ENCODE measurements at places on chromosomes 5 and 9.
A peak's percentile ranks its signal among the peaks of the same experiment; 100 is the strongest.

- DNase-seq: no peak
Observed at GRCh38 chr5:140694276-140694675, 3.0 kb downstream of the HARS2 start.

DNA sequence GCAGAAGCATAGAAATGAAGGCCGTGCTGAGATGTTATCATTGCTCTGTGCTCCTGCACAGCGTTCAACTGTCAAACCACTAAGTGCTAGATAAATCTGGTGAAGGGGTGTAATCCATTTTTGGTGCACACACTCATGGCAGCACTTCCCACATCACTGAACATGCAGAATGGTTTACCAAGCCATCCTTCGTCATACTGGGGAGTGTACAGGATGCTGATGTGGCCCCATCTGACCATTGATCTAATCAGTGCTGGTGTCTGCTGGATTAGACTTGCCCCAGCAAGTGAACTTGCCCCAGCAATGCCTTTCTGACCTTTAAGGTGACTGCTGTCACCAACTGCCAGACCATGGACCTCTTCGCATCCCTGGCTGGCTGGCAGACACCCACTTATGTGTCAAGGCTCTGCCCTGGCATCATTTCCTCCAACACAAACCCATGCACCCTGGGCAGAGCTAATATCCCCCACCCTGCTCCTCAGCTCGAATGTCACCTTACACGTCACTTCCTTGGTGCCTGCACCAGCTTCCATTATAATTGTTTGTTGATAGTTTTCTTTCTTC is 4.2 kb upstream of the SEMA4D start:
- DNase-seq: no peak

DNA sequence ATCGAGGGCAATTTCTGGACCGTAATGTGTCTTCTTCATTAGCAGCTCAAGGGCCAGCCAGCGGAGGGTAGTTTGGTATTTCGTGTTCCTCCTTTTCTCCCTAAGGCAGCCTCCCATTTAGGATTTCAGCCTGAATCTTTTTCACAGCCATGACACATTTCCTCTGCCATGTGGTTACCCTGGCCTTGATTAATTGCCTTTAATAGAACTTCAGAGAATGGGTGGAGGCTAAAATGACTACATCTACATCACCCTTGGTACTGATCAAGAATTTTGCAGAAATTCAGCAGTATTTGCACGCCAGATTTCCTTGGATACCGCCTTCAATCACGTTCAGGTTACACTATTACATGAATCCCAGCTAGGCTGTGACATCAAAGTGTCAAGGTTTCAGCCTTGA is 58.0 kb downstream of the ADAMTS16 start:
- no peak for DNase-seq

DNA sequence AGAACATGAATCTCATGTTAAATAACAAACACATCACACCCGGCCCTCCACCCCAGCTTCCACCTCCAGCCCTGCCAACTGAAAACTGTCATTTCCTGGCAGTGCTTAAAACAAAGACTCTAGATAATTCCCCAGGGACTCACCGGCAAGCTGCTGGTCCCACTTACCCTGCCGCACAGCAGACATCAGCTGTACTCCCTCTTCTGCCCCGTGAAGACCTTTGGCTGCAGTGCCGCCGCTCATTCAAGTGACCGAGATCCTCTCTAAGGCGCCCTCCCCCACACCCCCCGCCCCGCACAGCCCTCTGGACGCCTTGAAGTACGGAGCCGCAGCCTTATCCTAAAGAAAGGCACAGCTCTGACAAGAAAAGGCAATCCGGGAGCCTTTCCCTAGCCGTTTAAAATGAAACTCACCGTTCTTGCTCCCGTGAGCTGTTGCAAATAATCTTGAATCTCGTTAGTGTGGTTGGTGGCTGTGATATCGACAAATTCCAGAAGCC is 434 bp downstream of the GLRX start:
- DNase-seq: no peak

DNA sequence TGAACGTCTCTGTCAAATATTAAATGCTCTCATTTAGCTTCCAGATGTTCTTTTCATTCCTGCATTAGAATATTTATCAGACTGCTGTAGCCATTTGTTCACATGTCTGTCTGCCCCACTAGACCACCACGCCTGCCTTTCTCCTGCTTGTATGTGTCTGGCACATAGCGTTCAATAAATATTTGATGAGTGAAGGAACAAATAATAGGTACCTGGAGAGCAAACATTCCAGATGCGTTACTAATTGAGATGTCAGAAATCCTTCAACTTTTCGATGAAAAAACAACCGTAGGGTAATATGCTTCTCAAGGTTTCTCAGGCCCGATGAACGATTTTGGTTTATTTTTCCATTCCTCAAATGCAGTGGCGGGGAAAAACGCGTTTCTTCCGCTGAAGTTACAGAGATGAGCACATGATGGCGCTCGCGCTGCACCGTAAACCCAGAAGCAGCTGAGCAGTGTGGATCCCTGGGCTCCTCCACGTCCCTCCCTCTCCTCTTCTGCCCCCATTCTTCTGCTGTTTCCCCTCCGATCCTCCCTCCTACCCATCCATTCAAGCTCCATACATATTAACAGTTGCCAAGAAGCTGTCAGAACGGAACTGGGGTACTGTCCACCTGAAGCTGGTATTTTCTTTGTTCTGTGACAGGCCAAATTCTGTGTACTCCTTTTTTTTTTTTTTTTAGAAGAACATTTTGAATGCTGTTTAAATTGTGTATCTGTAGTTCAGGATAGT is 245.4 kb downstream of the MPDZ start:
- DNase-seq: no peak

- no peak for DNase-seq
Observed at GRCh38 chr5:158305861-158306260, 446.9 kb upstream of the CLINT1 start.

- no peak for DNase-seq
Observed at GRCh38 chr5:92640340-92640739, 940.7 kb downstream of the NR2F1-AS1 start.

DNA sequence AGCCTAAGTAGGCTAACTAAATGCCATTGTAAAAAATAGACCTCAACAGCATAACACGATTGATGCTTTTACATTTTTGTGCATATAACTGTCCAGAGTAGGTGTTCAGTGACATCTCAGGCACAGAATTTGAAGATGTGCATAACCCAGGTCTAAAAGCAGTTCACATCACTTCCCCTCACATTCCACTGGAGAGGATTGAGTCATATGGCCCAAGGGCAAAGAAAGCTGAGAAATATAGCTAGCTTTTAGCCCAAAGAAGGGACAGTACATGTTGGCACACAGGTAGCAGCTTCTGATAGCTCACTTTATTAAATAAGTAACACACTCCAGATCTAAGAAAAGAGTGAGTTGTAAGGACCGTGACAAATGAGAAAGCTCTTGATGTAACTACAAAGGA is 2259.5 kb upstream of the WWC1 start:
- no peak for DNase-seq

DNA sequence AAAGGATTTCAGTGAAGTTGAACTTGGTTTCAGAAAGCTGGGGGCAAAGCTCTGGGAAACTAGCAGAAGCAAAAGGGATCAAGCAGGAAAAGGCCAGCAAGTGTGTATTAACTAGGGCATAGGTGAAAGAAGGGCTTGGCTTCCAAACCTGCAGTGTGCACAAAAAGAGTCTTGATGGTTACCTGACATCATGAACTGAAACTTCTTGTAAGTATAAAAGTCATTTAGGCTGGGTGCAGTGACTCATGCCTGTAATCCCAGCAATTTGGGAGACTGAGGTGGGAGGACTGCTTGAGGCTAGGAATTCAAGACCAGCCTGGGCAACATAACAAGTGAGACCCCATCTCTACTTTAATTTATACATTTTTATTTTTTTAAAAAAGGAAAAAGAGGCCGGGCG is 216.4 kb downstream of the EPB41L4A start:
- no peak for DNase-seq

DNA sequence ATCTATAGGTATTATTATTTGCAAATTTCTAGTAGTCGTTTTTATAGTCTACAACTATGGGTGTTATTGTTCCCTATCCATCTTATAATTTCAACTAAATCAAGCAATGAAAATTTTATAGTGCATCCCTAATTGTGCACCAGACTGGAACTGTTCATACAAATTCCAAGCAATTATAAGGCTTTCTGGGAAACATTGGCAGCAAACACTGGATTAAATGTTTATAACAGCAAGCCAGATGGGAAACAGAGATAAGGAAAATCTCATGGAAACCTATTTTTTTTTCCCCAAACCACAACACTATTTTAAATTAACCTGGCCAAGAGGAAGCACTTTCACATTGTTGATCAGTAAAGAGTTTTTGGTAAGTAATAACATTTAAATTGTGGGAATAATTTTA is 524.3 kb downstream of the RASEF start:
- no peak for DNase-seq

DNA sequence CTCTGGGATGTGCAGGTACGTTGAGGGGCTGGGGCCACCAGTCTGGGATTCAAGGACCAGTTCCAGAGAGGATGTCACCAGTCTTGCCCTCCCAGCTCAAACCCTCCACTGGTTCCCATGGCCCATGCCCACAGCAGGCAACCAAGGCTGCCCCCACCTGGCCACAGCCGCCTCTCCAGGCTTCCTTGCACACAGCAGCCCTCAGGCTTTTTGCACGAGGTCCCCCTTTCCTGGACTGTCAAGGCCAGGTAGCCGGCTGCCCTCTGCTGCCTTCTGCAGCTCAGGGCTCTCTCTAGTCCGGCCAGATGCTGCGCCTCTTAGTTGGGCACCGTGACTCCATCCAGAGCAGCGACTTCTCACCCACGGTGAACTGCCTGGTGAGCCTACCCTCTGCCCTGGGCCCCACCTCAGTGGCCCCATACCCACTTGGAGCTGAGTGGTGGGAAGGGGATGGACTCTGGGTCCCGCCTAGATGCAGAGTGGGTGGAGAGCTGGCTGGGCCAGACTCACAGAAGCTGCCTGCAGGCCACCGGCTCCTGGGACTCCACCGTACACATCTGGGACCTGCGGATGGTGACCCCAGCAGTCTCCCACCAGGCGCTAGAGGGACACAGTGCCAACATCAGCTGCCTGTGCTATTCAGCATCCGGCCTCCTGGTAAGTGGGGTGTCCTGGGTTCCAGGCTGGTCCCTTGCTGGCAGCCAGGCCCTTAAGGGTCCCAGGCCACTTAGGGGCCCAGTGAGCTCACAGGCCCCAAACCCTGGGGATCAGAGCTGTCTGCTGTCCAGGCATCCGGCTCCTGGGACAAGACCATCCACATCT is 2.9 kb downstream of the WDR38 start:
- DNase-seq: no peak

- DNase-seq: no peak
Observed at GRCh38 chr9:29449306-29449705, 1876.0 kb upstream of the C9orf72 start.

GRCh38 chr9:87327575-87328125 is 170.0 kb upstream of the DAPK1 start:
- no peak for DNase-seq

DNA sequence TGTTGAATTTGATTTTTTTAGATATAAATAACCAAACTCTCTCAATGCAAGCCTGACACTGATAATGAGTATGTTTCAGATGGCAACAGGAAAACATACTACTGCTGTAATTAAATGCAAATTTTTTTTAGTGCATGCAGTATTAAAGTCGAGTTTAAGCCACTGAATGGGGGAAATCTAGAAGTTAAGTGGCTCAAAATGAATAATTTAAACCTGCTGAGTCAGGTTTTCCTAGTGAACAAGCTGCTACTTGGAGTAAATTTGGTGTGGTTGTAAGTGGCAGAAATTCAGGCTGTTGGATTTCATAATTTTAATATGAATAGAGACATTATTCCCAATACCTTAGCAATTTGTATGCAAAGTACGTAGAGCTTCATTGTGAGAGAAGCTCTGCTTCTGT is 121.8 kb downstream of the SLF1 start:
- no peak for DNase-seq

DNA sequence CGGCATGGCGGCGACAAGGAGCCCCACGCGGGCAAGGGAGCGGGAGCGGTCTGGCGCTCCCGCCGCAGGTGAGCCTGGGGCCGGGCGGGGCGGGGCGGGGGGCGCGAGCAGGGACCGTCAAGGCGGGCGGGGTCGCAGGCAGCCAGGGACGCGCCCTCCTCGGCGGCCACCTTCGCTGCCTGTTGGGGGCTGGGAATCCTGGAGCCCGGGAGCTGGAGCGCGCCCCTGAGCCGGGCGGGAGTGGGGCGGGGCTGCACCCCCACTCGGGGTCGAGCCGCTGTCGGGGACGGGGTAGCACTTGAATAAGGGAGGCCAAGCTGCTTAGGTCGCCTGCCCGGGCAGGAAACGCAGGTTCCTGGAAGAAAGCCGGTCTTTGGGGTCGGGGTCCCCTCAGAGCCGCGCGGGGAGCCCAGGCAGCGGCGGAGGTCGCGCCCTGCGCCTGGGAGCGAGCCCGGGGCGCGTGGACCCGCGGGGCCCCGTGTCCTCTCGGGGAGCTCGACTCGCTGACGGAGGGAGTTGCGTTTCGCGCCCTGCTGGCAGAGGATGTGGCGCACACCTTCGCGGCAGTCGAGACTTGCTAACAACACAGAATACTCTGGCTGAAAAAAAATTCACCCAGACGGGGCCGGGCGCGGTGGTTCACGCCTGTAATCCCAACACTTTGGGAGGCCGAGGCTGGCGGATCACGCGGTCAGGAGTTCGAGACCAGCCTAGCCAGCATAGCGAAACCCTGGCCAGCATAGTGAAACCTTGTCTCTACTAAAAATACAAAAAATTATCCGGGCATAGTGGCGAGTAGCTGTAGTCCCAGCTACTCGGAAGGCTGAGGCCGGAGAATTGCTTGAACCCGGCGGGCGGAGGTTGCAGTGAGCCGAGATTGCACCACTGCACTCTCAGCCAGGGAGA is 552 bp downstream of the OTULINL start:
- peak; percentile 69 for DNase-seq

DNA sequence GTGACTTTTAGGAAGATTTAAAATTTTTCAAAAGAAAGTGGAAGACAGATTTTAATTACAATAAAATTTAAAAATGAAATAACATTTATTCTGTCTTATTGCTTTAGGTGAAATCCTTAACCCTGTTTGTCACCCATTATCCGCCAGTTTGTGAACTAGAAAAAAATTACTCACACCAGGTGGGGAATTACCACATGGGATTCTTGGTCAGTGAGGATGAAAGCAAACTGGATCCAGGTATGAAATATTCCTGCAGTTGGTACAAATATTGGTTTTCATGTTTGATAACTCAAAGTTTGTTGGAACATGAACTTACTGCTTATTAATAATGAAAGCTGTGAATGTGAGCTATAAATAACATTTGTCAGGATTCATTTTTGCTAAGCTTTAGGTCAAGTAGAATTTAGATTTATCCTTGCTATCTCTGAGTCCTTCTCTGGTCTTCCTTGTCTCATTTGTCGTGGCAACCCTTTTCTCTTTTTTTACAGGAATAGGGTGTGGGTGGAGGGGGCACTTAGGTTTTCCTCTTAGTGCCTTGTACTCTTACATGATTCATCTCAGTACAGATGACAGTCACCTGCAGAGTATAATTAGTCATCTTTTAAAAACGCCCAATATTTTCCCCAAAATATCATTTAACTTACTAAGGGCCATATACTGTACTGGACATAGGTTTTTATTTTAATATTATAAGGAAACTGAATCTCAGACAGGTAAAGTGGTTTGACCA is 95.3 kb upstream of the RASGRF2 start:
- no peak for DNase-seq

GRCh38 chr9:4857163-4857810 is 64.5 kb downstream of the RCL1 start:
- DNase-seq: no peak

- no peak for DNase-seq
Observed at GRCh38 chr5:146940295-146940694, 61.7 kb upstream of the PPP2R2B start.
